ENCODE measurements at places on chromosomes 16 and 17.

DNA sequence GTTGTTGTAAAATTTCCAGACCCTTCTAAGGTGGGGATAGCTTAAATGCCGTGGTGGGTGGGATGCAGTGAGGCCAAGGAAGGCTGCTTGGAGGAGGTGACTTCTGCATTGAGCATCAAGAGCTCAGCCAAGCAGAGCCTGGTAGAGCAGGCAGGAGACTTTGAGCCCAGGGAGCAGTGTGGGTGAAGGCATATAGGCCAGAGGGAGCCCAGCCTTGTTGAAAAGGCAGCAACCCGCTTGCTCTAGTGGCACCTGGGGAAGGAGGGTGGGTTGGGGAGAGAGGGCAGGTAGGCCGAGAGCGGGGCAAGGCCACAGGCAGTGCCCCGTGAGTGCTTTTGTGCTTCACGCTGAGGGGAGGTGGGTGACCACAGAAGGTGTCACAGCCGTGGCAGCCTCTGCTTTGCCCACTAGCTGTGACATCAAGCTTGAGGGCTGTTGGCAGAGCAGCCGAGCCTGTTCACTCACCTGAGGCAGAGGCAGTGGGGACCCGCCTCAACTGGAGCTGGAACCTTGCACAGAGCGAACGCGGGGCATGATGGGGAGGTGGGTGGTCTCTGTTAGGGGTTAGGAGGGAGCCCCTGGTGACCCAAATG, 56.1 kb downstream of the IRF8 start:
- DNase-seq: no peak

- DNase-seq: no peak
Measured at GRCh38 chr17:71760062-71760720, 360.6 kb upstream of the SOX9 start.

DNA sequence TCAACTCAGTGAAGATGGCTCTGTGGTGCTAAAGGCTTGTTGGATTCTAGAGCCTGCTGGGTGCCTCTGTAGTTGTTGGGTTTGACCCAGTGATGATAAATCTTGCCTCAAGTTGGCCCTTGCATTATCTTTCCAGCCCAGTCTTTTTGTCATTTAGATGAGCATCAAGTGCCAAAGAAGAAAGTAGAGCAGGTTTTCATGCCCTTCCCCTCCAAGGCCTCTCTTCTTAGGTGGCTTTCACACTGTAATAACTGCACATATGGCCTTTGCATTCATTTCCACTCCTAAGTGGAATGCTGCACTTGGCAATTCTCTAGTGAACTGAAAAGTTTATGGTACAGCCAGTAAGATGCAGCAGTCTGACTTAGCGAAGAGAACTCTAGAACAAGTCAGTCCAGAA, 165.1 kb downstream of the PHKB start:
- no peak for DNase-seq

DNA sequence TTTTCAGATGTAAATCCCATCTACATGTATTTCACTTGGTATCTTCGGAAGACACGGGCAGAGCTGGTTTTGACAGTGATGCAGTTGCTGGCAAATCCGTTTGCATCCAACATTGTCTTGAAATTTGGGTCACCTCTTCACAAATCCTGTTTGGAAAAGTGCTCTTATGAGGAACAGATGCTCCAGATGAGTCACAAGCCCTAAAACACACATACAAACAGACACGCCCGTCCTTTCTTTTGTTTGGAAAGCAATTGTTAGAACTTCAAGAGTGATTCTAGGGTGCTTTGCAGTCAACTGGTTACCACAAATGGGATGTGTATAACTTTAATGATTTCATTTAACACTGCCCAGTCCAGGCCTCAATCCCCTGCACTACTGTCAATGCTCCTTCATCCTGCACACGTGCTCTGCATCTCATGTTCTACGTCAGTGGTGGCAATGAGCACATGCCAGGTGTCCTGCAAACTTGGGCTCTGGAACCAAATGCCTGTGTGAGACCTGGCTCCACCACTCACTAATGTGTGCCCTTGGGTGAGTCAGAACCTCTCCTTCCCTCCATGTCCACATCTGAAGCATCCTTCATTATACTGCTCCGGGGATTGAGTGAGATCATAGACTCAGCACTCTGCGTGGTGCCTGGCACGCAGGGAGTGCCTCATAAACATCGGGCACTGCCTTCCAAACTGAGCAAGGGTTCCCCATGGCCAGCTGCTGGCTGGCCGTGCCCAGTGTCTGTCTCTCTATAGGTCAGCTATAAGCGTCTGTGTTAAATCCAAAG, 19.3 kb upstream of the FOXF1 start:
- no peak for DNase-seq

DNA sequence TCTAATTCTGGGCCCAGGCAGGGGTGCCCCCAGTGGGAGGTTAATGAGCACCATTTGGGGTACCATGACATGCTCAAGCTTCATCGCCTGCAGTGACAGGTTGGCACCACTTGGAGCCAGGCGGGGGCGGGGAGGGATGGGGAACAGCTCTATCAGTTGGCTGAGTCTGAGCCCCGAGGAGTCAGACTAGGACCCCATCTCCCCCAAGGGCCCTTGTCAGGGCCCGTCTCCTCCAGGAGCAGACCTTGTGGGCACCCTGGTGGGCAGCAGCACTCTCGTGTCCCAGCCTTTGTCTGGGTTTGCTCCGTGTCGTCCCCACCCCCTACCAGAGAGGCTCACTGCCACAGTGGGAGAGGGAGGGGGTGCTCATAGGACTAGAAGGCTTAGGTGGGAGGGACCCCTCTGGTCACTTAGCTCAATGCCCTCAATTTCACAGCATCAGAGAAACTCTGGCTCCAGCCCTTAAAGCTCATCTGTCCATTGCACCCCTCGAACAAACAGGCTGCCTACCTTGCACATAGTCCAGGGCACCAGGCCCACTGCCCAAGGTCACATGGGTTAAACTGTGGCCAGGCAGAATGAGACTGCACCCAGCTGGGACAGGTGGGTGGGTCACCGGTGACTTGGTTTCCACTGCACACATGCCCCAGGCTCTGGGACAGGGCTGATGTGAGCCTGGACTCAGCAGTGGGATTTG, 4.1 kb downstream of the PPP1R9B start:
- DNase-seq: no peak

DNA sequence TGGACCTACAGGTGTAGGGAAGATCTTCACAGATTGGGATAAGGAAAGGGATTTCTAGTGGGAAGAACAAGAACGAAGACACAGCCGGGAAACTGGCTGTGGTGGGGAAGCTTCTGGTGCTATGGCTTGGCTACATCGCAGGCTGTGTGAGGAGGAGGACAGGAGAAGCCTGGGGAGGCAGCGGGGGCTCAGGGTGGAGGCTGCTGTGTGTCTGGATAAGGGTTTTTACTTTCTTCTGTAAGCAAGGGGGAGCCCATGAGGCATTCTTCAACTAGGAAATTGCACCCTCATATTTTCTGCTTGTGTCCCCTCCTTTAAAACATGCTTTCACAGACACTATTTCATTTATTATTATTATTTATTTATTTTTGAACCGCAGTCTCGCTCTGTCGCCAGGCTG, 2.9 kb upstream of the RHBDF2 start:
- no peak for DNase-seq

DNA sequence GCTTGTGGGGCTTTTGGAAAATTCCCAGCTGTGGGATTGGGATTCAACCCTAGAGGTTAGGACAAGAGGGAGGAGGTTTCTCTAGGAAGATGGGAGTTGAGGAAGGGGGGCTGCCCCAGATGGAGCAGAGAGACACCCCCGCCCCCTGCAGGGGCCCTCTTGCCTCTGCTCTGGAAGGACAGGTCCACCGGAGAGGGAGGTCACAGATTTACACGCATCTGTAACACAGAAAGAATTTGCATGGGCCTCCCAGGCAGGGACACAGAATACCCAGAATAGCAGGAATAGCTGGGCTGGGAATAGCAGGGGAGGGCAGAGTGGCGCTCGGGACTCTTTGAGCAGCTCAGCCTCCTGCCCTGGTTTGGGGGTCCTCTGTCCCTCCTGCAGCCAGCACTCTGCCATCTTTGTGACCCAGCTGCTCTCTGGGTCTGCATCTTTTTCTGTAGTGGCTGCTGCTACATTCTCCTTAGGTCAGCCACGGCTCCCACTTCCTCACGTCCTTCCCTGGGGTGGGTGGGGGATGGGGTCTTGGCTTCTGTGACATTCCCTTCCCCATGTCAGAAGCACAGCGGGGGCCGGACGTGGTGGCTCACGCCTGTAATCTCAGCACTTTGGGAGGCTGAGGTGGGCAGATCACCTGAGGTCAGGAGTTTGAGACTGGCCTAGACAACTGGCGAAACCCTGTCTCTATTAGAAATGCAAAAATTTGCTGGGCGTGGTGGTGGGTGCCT, 33.9 kb upstream of the PLLP start:
- DNase-seq: no peak

GRCh38 chr17:3528403-3528851, 29.2 kb downstream of the TRPV3 start:
- no peak for DNase-seq

DNA sequence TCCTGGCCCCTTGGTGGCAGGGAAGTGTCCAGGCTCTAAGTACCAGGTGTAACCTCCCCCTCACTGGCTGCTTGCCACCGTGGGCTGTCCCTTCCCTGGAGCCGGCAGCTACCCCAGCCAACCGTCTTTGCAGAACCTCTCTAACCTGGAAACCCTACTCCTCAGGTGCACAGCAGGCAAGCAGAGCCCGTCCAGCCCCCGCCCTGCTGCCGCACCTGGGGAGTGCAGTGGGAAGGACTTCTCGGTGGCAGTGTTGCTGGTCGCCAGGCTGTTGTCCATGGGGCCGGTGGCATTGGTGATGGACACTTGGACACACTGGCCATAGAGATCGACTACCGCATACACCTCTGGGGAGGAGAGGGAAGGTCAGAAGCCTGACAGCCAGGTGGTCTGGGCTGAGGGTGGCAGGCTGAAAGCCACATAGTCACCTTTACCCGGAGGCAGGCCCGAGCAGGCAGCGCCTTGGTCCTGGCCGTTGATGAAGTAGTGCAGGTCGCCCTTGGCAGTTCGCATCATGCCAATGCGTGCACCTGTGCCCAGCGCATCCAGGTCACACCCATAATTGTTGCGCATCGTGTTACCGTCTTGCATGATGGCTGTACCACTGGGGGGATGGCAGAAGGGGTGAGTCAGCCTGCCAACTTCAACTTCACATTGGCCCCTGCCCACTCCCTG, 6.5 kb downstream of the NEURL4 start:
- DNase-seq: no peak

- DNase-seq: no peak
Measured at GRCh38 chr17:73621685-73622084, 22.6 kb downstream of the SDK2 start.

DNA sequence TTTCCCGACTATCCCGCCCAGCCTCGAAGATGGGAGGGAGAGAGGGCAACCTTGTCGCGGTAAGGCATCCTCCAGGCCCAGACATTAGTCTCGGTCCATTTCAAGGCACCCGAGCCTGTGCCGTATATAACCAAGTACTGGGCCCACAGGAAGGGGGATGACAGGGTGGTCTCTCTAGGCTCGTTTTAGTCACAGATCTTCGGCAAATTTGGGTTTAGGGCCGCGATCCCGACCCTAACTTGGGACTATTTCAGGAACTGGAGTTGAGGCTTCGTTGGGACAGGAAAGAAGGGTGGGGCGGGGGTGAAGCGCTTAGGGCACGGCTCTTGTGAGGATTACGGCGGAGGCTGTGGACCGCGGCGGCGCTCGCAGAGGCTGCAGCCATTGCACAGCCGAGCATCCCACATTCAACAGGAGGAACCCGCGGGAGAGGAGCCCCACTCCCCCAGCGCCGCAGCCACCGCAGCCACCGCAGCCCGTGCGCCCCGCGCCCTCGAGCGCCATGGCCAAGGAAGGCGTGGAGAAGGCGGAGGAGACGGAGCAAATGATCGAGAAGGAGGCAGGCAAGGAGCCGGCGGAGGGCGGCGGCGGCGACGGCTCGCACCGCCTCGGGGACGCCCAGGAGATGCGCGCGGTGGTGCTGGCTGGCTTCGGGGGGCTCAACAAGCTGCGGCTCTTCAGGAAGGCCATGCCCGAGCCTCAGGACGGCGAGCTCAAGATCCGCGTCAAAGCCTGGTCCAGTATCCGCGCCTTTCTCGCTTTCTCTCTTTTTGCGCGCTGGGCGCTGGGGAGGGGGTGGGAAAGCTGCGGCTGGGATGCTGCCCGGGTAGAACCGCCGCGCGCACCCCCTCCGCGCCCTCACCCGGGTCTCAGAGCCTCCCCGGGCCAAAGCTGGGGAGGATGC, at the start of gene VAT1L:
Gene VAT1L, plus strand, starts transcription at position 384 of the 904 bp plus-strand sequence. Its CDS starts 119 bp downstream, at position 503.
- peak; percentile 48 for DNase-seq

DNA sequence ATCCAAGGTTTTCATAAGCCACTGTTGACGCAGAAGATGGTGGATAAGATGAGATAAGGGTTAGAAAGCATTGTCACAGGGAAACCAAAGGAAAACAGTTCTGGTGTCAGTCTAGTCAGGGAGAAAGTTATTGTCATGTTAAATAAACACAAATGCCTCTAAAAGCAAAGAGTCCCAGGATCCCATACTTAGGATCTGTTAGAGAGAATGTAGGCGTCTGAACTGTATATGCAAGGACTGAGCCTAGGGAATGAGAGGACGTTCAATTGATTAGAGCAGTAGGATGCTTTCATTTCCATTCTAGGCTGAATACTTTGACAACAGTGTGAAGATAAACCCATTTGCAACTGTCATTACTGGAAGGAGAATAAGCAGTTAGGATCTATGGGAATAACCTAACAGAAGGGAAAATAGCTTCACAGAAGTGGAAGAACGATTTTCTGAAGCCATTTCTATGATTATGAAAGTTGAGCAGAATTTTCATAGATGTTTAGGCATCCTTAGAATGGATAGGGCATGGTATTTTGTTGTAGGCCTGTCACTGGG, 1149.1 kb upstream of the CDH8 start:
- no peak for DNase-seq

DNA sequence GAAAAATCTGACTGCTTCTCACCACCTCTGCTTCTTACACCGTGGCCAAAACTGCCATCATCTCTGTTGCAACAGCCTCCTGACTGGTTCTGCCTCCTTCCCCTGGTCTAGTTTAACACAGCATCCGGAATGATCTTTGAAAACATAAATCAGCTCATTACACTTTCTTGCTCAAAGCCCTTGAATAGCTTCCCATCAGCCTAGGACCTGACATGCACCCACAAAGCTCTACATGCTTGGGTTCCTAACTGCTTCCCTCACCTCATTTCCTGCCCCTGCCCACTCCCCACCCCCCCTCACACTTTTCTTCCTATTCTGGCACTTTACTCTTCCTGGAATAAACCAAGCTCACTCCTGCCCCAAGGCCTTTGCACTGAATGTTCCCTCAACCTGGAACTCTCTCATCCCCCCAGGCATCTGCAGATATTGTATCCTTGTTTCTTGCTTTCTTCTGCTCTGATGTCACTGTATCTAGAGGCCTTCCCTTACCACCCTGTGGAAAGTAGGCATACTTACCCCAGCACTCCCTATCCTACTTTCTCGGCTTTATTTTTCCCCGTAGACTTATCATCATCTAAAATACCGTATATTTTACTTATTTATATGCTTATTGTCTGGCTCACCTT, 112.4 kb downstream of the FTO start:
- no peak for DNase-seq

Data from GM13976 (cell line).